Amygdala (tissue), 56 donors: ENCODE measurements at places on chromosomes 2 and 18.

DNA sequence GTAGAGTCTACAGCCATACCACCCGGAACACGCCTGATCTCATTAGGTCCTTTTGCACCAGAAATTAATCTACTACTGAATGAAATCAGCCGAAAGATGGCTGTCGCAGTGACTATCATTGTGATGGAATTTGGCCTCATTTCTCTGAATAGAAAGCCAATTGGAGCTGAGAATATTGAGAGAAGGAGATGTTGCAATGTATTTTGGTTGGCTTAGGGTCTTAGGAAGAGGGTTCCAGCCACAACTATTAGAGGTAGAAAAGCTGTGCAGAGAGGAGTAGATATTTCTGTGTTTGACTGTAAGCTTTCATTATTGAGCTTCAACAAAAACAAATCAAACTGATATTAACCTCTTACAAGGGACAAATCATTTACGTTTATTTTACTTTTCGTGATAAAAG, 98.1 kb downstream of the THSD7B start:
- DNase-seq, result no peak

DNA sequence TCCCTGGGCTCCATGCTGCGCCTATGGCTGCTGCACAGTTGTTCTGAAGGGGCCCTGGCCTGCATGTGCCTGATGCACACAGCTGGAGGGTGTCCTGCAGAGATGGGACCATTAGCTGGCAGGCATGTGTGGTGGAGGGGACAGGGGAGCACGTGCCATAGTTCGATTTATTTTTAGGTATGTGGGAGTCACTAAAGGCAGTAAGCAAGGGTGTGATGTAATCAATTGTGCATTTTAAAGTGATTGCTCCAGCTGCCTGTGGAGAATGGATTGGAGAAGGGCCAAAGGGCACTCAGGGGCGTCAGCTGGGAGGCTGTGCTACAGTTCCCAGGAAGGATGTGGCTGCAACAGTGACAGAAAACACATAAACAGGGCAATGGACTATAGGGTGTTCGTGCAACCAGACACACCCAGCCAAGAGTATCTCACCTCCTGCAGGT, 205.1 kb downstream of the ARL4C start:
- no peak for DNase-seq

DNA sequence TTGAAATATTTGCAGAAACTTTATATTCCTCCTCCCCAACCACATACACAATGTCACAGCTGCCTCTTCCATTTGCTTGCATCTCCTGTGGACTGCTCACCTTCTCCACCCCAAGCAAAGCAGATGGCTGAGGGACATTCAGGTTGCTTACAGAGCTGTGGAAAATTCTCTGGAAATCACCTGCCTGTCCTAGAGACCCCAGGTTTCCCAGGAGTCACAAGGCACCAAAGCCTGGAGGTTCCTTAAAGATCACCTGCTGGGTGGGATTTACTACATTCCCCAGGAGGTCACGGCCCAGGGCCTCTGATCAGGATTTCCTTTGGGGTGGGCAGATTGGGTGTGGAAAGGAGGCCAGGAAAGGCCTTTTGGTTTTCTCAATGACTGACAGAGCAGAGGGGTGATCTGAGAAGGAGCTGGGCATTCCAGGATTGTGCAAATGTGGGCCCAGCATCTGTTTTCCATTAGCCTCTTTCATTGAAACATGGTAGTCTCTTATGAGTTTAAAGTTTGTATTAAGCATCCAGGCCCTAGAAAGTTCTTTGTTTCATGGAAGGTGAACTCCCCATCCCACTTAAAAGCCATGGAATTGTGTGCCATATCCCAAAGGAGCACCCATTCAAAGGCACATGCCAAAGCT, 410.7 kb upstream of the TNP1 start:
- no peak for DNase-seq

DNA sequence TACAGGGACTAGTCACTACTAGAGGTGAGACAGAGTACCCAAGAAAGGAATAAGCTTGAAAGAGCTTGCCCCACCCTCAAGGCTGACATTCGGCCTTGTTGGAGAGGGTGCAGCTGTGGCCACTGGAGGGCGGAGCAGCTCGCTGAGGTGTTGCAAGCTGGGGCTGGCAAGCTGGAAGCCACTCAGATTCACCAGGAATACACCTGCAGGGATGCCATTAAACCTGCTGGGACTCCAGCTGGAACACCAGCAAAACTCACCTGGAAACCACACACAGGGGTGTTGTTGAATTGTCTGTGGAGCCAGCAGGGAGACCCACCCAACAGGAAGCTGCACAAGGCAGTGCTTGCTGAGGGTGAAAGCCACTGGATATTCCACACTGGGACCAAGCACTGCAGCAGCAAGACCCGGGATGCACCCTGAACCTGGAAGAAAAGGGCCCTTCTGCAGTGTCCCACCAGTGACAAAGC, 26.1 kb downstream of the KCTD18 start:
- DNase-seq, result no peak

DNA sequence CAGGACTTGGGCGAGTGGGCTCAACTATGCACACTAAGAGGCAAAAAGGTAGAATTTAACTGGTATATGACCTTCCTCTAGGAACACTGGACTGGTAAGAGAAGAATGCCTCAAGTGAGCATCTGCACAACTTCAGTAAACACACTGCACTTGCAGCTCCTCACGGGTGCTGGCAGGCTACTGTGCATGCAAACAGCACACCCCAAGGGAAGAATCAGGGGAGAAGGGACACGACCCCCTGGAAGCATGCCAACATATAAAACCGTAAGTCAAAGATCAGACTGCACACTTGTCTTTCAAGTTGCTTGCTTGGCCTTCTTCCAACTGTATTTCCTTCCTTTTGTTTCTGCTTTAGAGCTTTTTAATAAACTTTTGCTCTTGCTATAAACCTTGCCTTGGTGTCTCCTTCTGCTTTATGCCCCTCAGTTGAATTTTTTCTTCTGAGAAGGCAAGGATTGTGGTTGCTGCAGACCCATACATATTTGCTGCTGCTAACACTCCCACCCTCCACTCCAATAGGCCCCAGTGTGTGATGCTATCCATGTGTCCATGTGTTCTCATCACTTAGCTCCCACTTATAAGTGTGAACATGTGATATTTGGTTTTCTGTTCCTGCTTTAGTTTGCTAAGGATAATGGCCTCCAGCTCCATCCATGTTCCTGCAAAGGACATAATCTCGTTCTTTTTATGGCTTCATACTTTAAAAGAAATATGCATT, 263.7 kb upstream of the SPOPL start:
- no peak for DNase-seq

- no peak for DNase-seq
Observed at GRCh38 chr2:240213476-240214421, 73.3 kb upstream of the OTOS start.

DNA sequence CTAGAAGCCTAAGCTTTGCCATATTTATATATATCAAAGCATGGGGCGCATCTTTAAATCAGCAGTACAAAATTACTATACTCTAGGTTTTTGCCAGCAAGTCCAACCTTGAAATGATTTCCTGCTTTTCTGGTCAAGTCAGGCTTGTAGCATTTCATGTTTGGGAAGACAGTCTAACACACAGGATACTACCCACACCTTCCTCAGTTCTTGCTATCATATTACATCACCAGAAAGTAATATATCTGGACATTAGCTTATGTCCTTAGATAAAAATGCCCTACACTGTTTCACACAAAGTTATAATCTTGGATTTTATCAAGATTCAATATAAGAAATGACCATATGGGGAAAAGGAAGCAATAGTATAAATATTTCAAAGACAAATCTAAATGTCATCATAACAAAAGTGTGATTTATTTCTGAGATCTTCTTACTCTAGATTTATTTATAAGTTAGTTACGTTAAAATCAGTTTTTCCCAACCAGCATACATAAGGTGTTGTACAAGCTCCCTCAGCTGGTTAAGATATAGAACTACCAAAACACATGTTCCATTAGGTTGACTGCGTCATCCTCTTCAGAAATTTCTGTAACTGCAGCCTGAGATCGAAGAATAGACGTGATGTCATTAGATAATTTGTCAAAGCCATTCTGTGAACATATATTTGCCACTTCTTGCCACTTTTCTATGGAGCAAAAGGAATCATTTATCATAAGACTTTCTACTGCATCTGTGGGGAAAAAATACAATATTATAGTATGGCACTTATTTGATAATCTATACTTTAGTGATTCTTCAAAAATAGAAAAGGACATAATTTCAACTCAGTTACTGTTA, 56.6 kb downstream of the CLHC1 start:
- no peak for DNase-seq

DNA sequence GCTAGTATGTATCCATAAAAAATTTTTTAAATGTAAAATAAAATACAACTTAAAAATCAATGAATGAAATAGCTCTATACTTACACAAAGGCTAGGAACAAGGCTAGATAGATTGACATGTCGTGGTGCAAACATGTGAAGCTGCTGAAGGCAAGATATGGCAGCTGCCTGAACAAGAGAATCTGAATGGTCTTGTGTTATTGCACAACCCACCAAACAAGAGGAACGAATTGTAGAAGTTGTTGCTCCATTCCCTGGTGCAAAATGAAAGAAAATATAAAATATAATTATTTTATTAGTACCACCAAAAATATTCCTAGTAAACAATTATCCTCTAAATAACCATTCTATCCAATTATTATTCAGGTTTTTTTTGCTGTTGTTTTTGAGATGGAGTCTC, 46.4 kb downstream of the HEATR5B start:
- no peak for DNase-seq

DNA sequence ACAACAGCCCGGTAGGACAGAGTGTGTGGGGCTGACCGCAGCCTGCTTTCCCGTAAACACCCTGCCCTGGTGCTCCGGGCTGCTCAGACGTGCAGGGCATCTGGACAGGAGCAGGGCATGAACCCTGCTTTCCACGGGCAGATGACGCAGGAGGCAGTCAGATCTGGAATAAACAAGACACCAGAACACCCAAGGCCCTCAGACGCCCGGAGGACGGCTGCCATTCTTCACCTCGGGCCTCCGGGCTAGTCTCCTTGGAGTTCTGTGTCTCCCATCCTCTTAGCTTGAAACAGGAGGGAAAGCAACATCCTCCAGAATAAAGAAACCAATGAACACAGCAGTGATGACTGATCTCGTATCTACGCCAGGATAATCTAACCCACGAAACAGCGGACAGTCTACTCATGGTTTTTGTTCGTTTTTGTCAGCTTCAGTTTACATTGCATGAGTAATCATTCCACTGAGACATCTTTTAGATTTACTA, 7.3 kb downstream of the PXDN start:
- no peak for DNase-seq

DNA sequence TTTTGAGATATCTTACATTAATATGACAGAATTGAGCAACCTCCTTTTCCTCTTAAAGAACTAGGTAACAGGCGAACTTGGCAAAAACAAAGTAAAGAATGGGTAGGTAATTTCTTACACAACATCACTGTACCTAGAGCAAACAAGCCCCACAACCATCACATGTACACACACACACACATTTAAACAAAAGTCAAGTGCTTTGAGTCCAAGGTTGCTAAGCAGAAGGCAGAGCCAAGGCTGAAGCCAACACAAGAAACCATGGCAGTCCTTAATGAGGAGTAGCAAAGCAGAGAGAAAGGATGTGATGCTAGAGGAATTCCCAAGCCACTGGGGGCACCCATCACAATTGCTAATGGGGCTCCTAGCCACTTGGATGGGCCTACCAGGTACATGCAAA, 164.1 kb downstream of the PAX3 start:
- DNase-seq, result no peak

DNA sequence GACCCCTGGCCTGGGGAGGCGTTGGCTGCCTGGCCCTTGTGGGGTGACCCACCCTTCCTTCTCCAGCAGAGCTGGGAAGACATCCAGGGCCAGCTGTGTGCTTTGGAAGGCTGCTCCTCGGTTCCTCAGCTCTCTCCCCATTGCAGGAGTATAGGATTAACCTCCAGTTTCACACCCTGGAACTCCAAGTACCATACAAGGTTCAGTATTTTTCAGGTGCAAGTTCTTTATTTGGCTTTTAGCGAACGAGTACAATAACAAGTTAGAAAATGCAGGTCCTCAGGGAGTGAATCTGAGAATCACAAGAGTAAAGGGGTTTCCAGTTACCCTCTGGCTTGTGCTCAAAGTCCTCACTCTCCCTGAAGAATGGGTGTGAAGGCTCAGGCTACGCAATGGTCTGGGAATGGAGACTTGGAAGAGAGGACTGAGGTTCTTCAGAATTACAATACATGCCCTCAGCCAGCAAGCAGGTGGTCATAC, 101.2 kb downstream of the APOB start:
- DNase-seq, result no peak

DNA sequence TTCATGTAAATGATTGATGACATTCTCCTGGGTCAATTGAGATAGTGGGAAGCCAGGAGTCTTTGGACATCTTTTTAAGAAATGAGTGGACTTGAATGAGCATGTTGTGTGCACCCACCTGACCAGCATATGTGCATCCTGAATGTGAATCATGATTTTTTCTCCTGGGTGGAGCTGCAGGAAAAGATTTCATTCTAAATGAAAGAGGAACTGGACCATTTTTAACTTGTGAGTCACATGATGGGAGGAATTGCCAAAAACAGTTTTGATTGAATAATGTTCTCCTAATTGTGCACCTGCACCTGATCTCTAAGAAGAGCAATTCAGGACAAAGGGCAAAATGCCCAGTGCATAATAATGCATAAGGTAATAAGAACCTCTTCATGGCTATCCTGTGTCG, 32.3 kb downstream of the COPS8 start:
- no peak for DNase-seq

DNA sequence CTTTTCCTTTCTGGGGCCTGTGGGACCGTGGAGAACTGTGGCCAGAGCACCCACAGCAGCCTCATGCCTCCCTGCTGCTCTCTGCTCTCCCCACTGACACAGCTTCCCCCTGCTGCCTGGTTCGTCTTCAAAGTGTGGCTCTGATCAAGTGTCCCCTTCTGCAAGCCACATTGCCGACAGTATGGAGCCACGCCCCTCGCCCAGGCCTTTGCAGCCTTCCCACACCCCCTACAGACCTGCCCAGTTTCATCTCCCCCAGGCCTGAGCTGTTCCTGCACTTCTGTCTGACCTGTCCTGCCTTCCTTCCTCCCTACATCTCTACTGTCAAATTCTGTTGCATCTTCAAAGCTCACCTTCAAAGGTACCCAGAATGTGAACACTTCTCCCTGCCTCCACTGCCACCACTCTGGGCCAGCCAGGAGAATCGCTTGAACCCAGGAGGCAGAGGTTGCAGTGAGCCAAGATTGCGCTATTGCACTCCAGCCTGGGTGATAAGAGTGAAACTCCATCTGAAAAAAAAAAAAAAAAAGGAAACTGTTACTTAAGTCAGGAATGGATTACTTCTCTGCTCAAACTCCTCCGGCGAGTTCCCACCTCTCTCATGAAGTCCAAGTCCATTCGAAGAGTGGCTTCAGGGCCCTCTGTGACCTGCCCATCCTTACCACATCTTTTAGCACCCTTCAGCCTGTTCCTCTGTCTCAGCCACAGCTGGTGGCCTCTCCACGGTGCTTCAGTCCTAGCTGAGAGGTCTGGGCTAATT, 29.0 kb upstream of the CATIP start:
- no peak for DNase-seq
